ENCODE measurements at places on chromosomes 6 and 20. TPM values are rescaled to one million over a fixed set of nuclear protein-coding genes. Genes with fewer than 3 reads are reported as not detected.

GRCh38 chr6:160428069-160428430 is 79.9 kb downstream of the SLC22A3 start:
- no peak overlapping the region for H3K4me3 ChIP-seq
- H3K27ac ChIP-seq = no peak overlapping the region
- no peaks in the 10 kb centered on the region for H3K27me3 ChIP-seq
- DNase-seq = no peak
- H3K36me3 ChIP-seq = no peaks in the 10 kb centered on the region
- peaks cover 17% of the 10 kb centered on the region for H3K4me1 ChIP-seq

GRCh38 chr6:97029552-97029951 is 105.0 kb downstream of the KLHL32 start:
- no peaks in the 10 kb centered on the region for H3K36me3 ChIP-seq
- no peak for DNase-seq
- H3K4me3 ChIP-seq = no peak overlapping the region
- H3K27me3 ChIP-seq = no peaks in the 10 kb centered on the region
- H3K4me1 ChIP-seq = no peaks in the 10 kb centered on the region

DNA sequence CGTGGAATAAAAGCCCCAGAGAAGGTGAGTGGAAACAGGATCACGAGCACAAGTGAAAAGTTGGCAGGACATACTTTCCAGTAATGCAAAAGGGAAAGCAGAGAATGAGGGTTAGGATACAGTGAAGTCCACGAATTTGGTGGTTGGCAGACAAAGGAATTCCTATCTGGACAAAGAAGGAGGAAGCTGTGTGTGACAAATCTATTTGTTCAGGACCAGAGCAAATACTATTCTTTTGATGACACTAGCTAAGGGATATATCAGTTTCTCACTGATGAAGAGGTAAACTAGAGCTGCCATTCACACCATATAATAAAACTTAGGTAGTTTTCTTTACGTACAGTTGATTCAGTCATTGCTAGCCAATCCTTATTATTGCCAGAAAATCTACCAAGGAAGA is 156.8 kb upstream of the GRIK2 start:
- no peak overlapping the region for H3K4me3 ChIP-seq
- no peak for DNase-seq
- no peak overlapping the region for H3K27ac ChIP-seq
- H3K36me3 ChIP-seq = no peaks in the 10 kb centered on the region

DNA sequence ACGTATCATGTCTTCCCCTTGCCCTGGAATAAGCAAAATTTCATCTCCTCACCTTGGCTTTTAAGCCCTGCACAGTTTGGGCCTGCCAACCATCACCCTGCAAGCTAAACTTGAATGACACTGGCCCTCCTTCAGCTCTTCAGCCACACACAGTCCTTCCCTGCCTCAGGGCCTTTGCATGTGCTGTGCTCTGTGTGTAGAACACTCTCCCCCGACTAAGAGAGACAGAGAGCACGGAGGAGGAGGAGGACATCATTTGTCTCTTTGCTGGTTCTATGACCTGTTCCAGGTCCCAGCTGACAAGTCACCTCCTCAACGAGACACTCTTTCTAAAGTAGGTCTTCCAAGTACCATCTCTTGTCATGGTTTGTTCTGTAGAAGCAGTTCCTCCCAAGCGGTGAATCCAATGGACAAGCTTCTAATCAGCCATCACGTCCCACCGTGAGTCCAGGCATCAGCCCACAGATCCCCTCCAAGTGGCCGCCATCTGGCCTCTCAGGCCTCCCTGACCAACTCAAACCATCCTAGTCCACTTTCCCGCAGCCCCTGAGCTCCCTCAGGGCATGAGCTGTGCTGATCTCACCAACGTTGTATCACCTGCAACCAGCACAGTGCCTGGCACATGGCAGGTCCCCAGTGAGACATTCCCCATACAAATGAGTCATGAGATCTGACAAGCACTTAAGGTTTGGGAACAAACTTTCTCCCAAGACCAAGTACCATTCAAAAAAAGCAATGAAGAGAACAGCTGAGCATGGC is 30.5 kb downstream of the NFATC2 start:
- H3K4me3 ChIP-seq = no peak overlapping the region
- H3K36me3 ChIP-seq = peaks cover 14% of the 10 kb centered on the region
- H3K4me1 ChIP-seq = peaks cover 36% of the 10 kb centered on the region

GRCh38 chr6:149859938-149860337 is 4.2 kb downstream of the LRP11 start:
- H3K4me1 ChIP-seq = peaks cover 49% of the 10 kb centered on the region
- no peak overlapping the region for H3K4me3 ChIP-seq
- H3K36me3 ChIP-seq = peaks cover 10% of the 10 kb centered on the region
- peak overlapping the region; percentile 64 for H3K27ac ChIP-seq

GRCh38 chr6:106026748-106027715 is 59.1 kb upstream of the PRDM1 start:
- H3K36me3 ChIP-seq = no peaks in the 10 kb centered on the region
- DNase-seq = no peak
- no peak overlapping the region for H3K27ac ChIP-seq
- peaks cover 15% of the 10 kb centered on the region for H3K4me1 ChIP-seq
- H3K4me3 ChIP-seq = no peak overlapping the region

GRCh38 chr6:114151064-114151690 is 180.2 kb upstream of the HDAC2 start:
- H3K4me3 ChIP-seq = no peak overlapping the region
- no peaks in the 10 kb centered on the region for H3K27me3 ChIP-seq
- H3K4me1 ChIP-seq = peaks cover 5% of the 10 kb centered on the region
- H3K36me3 ChIP-seq = peaks cover 6% of the 10 kb centered on the region
- no peak overlapping the region for H3K27ac ChIP-seq

AVP gene
- not detected for total RNA-seq

LHFPL5 gene
- total RNA-seq = not detected

Data from type B pancreatic cell (in vitro differentiated cells).